Gastrocnemius medialis (tissue), 4 donors: ENCODE measurements at places on chromosomes 6 and 20.

- H3K27me3 ChIP-seq = no peaks in the 10 kb centered on the region
- DNase-seq = no peak
- no peaks in the 10 kb centered on the region for H3K4me1 ChIP-seq
Observed at GRCh38 chr6:134599079-134599478, 281.2 kb upstream of the SGK1 start.

GRCh38 chr6:158279615-158280014 is 32.6 kb upstream of the TULP4 start:
- DNase-seq = no peak
- peaks cover 19% of the 10 kb centered on the region for H3K4me1 ChIP-seq
- H3K36me3 ChIP-seq = no peaks in the 10 kb centered on the region
- H3K4me3 ChIP-seq = no peak overlapping the region

DNA sequence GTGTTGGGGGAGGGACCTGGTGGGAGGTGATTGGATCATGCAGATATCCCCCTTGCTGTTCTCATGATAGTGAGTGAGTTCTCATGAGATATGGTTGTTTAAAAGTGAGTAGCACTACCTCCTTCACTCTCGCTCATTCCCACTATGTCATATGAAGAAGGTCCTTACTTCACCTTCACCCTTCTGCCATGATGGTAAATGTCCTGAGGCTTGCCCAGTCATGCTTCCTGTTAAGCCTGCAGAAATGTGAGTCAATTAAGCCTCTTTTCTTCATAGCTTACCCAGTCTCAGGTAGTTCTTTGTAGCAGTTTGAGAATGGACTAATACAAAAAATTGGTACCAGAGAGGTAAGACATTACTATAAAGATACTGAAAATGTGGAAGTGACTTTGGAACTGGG is 425.9 kb downstream of the HTR1B start:
- no peaks in the 10 kb centered on the region for H3K27me3 ChIP-seq
- no peaks in the 10 kb centered on the region for H3K4me1 ChIP-seq
- H3K36me3 ChIP-seq = no peaks in the 10 kb centered on the region
- H3K27ac ChIP-seq = no peak overlapping the region
- H3K4me3 ChIP-seq = no peak overlapping the region
- no peak for DNase-seq

- H3K27ac ChIP-seq = peak overlapping the region; percentile 72
- H3K27me3 ChIP-seq = no peaks in the 10 kb centered on the region
- H3K36me3 ChIP-seq = no peaks in the 10 kb centered on the region
- no peak overlapping the region for H3K4me3 ChIP-seq
- H3K4me1 ChIP-seq = peaks cover 37% of the 10 kb centered on the region
Observed at GRCh38 chr6:2746557-2747061, 4.1 kb downstream of the MYLK4 start.

DNA sequence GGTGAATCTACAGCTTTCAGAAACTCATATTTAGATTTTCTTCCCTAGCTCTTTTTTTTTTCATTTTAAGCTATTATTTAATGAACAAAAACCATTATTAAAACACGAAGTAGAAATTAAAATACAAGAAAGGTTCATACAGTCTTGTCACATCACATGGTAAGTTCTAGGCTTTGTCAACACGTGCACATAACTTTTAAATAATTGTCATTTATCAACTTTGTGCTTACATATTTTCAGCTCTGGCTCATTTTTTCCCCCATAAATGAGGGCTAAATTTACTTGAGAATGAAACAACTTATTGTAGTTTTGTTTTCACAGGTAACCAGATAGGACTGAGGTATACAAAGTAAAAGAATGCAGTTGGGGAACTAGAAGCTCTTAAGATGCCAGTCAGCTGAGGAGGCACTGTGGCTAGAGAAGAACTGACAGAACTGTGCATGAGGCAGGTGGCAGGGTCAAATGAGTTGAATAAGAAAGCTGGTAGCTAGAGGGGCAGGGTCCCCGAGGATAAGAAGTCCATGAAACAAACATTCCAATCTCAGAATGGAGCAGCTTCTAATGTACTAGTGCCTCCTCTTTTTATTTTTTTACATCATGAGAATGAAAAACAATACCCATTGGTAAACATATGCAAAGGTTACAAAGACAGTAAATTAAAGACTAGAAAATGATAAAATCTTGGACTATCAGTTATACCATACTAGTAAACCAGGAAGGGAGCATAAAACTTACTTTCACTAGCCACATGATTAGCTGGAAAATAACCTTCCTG is 141.5 kb downstream of the MYB start:
- no peaks in the 10 kb centered on the region for H3K36me3 ChIP-seq
- no peak for DNase-seq
- H3K4me3 ChIP-seq = no peak overlapping the region
- no peak overlapping the region for H3K27ac ChIP-seq
- no peaks in the 10 kb centered on the region for H3K27me3 ChIP-seq

DNA sequence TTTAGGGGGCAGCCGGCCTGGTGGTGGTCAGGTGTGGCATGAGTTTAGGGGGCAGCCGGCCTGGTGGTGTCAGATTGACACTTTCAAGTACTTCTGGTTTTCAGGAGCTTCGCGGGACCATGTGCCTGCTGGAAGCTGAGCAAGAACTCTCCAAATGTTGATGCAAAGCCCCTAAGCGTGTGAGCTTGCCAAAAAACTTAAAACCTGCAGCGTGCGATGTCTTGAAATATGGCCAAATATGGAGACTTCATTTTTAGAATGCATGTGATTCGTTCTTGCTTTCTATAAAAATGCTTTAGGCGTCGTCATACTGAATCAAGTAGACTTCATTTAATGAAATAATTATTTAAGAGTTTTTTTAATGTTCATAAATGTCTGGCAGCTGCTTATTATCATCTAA is 149.4 kb downstream of the SMOC2 start:
- H3K4me1 ChIP-seq = no peaks in the 10 kb centered on the region
- H3K27me3 ChIP-seq = no peaks in the 10 kb centered on the region
- H3K27ac ChIP-seq = no peak overlapping the region

GRCh38 chr6:79672631-79673111 is 41.5 kb downstream of the SH3BGRL2 start:
- no peaks in the 10 kb centered on the region for H3K36me3 ChIP-seq

DNA sequence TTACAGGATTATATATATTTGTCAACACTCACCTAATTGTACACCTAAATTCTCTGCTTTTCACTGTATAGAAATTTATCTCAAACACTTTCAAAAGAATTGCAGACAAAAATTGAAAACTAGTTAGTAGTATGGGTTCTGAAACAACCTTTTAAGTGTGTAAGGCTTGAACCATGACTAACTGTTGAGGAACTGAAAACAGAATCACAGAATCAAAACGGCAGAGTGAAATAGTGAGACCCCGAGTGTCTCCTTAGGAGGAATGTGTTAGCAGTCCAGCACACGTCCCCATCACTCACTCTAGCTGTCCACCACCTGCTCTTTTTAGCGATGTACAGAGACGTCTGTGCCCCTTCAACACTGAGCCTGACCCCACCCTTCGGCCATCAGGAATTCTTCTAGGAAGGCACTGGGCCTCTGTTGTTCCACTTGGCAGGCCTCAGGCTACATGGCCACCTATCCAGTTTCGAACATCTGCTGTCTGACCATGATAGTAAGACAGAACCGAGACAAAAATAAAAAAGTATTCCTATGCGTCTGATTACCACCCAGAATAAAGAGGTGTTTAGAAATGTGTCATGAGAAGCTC is 227.4 kb downstream of the C6orf118 start:
- no peaks in the 10 kb centered on the region for H3K4me1 ChIP-seq
- H3K27me3 ChIP-seq = no peaks in the 10 kb centered on the region
- no peak overlapping the region for H3K27ac ChIP-seq

- H3K27me3 ChIP-seq = no peaks in the 10 kb centered on the region
- H3K4me1 ChIP-seq = peaks cover 46% of the 10 kb centered on the region
- no peak overlapping the region for H3K27ac ChIP-seq
- H3K36me3 ChIP-seq = no peaks in the 10 kb centered on the region
- DNase-seq = no peak
- H3K4me3 ChIP-seq = no peak overlapping the region
Observed at GRCh38 chr6:129663531-129663930, 46.4 kb downstream of the ARHGAP18 start.

- no peak overlapping the region for H3K4me3 ChIP-seq
- H3K27me3 ChIP-seq = no peaks in the 10 kb centered on the region
- H3K4me1 ChIP-seq = no peaks in the 10 kb centered on the region
- no peaks in the 10 kb centered on the region for H3K36me3 ChIP-seq
Observed at GRCh38 chr6:36378243-36378920, 9.1 kb downstream of the ETV7 start.

GRCh38 chr20:63323357-63323981 is 30.5 kb downstream of the COL20A1 start:
- no peak overlapping the region for H3K27ac ChIP-seq
- no peaks in the 10 kb centered on the region for H3K4me1 ChIP-seq
- no peak overlapping the region for H3K4me3 ChIP-seq

DNA sequence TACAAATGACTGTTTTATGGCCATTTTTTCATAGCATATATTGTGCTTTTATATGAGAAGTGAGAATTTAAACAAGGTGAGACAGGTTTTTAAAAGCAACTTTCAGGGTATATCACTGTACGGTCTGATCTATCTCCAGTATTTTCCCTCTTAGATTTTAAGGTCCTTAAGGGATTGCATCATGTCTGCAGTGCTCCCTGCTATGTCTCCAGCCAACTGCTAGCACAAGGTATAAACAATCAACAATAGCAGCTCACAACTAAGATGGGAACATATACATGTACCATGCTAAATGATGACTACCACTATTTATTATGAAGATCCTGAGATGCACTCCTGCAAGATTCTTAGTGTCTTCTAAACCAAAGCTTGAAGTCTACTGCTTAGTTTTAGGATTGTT is 7.2 kb downstream of the FUCA2 start:
- no peaks in the 10 kb centered on the region for H3K4me1 ChIP-seq
- H3K36me3 ChIP-seq = no peaks in the 10 kb centered on the region
- H3K27ac ChIP-seq = no peak overlapping the region
- H3K27me3 ChIP-seq = no peaks in the 10 kb centered on the region

DNA sequence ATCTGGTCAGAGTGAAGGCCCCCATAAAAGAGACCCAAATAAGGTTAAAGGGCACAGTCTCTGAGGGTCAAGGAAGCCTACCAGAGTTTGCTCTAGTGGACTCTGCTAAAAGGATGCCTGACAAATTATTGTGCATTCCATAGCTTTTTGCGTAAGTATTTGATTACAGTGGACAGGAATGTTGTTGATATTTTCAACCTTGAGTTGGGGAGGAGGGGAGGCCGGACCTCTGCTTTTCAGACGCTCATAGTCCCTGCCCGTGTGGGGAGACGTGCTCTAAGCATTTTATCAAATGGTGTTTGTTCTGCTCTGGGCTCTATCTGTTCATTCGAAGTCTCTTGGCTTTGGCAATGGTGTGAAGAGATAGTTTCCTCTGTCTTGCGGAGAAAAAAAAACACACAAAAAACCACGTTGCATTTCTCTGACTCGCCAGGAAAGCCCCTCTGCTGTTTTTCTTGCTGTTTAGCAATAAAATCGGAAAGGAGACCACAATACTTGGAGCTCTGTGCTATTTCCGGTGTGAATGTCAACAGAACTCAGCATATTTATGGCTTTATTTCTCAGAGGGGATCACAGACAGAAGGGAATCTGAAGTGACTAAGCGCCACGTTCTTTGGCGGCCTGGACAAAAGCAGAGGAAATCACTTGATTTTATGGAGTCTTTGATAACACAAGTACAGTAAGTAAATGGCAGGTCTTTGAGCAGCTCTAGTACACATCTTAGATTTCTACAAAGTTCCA is 159.8 kb downstream of the ZFP64 start:
- no peak overlapping the region for H3K27ac ChIP-seq
- H3K36me3 ChIP-seq = no peaks in the 10 kb centered on the region
- no peaks in the 10 kb centered on the region for H3K4me1 ChIP-seq
- no peak for DNase-seq
- no peak overlapping the region for H3K4me3 ChIP-seq

DNA sequence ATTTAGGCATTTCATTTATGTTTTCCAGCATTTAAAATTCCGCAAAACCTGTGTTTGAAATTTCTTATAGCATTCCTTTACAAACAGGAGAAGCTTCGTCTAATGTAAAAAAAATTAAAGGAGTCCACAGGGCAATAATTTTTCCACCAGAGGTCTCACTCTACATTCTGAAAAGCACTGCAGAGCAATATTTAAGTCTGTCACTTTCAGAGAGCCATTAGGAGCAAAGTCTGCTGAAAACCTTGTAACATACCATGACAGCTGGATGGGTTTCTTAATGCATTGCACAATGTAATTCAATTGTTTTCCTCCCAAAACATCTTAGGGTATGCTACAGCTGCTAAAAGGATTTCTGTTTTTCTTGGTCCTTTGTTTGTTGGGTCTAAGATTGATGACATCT is 18.0 kb downstream of the BAG2 start:
- H3K4me3 ChIP-seq = no peak overlapping the region
- no peak overlapping the region for H3K27ac ChIP-seq
- H3K4me1 ChIP-seq = no peaks in the 10 kb centered on the region
- no peaks in the 10 kb centered on the region for H3K36me3 ChIP-seq
- no peaks in the 10 kb centered on the region for H3K27me3 ChIP-seq

GRCh38 chr6:167697316-167697715 is 129.4 kb upstream of the AFDN start:
- DNase-seq = no peak
- H3K36me3 ChIP-seq = no peaks in the 10 kb centered on the region

GRCh38 chr6:85449388-85449817 is 480 bp upstream of the NT5E start:
- peak overlapping the region; percentile 67 for H3K4me3 ChIP-seq
- H3K36me3 ChIP-seq = no peaks in the 10 kb centered on the region
- no peak for DNase-seq
- H3K4me1 ChIP-seq = no peaks in the 10 kb centered on the region
- peaks cover 10% of the 10 kb centered on the region for H3K27me3 ChIP-seq
- peak overlapping the region; percentile 71 for H3K27ac ChIP-seq

DNA sequence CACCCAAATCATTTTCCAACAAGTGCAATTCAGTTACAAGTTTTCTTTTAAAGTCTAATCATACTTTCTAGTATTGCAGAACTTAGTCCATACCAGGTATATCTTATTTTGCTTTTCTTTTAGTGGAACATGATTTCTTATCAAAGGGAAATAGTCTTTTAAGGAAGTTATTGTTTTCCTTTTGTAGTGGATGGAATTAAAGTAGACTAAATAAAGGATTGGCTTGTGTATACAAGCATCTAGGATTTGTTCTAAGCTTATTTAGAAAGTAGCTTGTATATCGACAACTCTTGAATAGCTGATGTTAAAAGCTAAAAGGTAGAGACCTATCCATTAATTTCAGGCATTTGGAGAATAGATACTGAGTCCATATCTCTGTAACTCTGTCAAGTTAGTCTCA is 14.8 kb downstream of the DCBLD1 start:
- no peaks in the 10 kb centered on the region for H3K36me3 ChIP-seq
- peak overlapping the region; percentile 0 for H3K4me3 ChIP-seq
- H3K4me1 ChIP-seq = peaks cover 25% of the 10 kb centered on the region
- no peak for DNase-seq
- no peaks in the 10 kb centered on the region for H3K27me3 ChIP-seq

GRCh38 chr6:33613795-33614168 is 7.3 kb upstream of the ITPR3 start:
- no peak for DNase-seq
- peaks cover 22% of the 10 kb centered on the region for H3K4me1 ChIP-seq

GRCh38 chr6:1129131-1129530 is 182.8 kb upstream of the FOXQ1 start:
- H3K27ac ChIP-seq = no peak overlapping the region
- H3K36me3 ChIP-seq = no peaks in the 10 kb centered on the region
- H3K4me1 ChIP-seq = no peaks in the 10 kb centered on the region

GRCh38 chr6:21024616-21025015 is 490.4 kb downstream of the CDKAL1 start:
- no peak overlapping the region for H3K4me3 ChIP-seq
- no peaks in the 10 kb centered on the region for H3K36me3 ChIP-seq
- no peak overlapping the region for H3K27ac ChIP-seq
- H3K27me3 ChIP-seq = no peaks in the 10 kb centered on the region

GRCh38 chr6:46333481-46333880 is 157.8 kb downstream of the RCAN2 start:
- DNase-seq = no peak
- H3K4me3 ChIP-seq = no peak overlapping the region
- H3K27me3 ChIP-seq = no peaks in the 10 kb centered on the region
- no peak overlapping the region for H3K27ac ChIP-seq
- no peaks in the 10 kb centered on the region for H3K36me3 ChIP-seq
